ENCODE measurements at places on chromosomes 2 and 18.

- no peak for DNase-seq
Measured at GRCh38 chr2:186365406-186365805, 120.7 kb upstream of the ZC3H15 start.

- no peak for DNase-seq
Measured at GRCh38 chr18:10170375-10170774, 256.6 kb downstream of the VAPA start.

DNA sequence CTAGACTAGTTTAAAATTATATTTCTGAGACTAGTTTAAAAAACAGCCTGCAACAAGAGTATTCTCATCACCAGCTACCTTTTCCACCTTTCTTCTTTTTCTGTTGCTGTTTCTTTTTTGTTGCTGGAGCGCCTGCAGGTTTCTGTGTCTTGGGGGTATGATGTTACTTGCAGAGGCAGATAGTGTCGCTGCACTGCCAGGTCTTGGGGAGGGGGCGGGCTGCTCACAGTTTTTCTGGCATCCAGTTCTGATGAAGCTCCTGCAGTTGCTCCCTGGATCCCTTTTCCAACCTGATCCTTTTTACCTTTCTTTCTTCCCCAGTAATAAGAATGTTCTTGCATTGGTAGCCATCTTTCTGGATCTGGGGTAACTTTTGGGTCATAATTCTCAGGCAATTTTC lies 8.0 kb upstream of the C18orf32 start:
- DNase-seq = no peak

- no peak for DNase-seq
Measured at GRCh38 chr18:45291621-45292615, 323.4 kb upstream of the SLC14A2 start.

DNA sequence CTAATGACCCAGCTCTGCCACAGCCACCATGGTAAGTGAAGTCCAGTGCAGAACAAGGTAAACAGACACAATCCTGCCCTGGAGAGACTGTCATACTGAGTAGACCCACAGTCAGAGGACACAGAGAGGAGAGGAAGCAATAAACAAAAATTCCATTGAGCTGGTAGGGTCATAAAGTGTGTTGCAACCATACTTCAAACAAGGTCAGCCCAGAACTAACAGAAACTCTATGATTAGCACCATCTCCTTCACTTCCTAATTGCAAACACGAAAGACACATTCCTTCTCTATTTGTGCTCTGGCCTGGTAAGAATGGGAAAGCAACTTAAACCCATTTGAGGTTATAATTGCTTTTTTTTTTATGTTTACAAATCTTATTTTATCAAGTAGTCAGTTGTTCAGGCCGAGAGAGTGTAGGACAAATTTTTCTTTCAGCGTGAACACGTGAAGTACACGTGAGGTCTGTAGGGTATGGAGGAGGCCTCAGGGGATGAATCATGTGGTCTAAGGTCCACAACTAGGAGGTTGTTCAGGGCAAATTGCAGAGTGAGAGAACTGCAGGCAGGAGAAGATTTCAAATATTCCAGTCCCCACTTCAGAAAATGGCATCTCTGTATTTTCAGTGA lies 71.4 kb upstream of the GLS start:
- no peak for DNase-seq

DNA sequence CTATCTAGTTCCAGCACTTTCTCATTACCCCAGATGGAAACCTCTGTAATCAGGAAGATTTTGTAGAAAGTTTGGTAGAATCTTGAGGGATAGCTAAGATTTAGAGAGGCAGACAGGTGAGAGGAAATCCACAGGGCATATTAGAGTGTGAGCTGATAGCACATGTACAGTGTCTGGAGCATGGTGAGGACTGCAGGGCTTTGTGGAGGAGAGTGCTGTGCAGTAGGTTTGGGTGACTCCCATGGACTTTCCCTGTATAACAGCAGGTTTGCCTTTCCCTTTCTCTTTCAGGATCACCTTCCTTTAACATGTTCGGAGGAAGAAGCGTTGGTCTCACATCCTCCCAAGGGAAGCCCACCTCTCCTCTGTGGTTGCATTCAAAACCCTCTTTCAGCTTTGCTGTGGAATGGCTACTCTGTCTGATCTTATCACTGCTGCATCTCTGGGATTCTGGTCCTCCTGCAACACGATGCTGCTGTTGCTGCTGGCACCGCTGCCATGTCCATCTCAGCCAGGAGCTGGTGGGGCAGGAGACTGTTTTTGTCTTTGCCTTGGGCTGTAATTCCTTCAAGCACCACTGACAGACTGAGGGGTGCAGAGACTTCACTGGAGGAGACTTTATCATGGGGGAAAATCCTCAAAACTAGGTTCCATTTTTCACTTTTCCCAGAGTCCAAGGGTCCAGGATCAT lies 7.8 kb upstream of the KIF5C start:
- no peak for DNase-seq
